ENCODE measurements at places on chromosomes 13 and 19.

DNA sequence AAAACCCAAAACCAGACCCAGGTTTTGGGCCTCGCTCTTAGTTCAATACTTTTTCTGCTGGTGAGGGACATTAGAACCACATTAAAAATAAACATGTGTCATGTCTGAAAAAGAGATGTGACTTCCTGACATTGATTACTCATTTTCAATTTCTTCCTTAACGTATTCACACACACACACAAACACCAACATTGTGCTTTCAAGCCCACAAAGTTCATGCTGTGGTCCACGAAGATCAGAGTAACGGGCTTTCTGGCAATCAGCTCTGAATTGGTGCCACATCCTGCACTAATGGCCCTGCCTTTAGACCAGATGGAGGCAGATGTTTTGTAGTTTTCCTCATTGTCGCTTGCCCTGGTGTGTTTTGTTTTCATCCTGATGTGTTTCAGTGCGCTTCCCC is 47.9 kb upstream of the POMP start:
- DNase-seq: no peak

- DNase-seq: no peak
Observed at GRCh38 chr13:42078128-42078808, 29.8 kb downstream of the DGKH start.

GRCh38 chr13:97226788-97227627 is 4.9 kb downstream of the MBNL2 start:
- no peak for DNase-seq

GRCh38 chr13:42497798-42498197 is 76.2 kb upstream of the TNFSF11 start:
- no peak for DNase-seq

DNA sequence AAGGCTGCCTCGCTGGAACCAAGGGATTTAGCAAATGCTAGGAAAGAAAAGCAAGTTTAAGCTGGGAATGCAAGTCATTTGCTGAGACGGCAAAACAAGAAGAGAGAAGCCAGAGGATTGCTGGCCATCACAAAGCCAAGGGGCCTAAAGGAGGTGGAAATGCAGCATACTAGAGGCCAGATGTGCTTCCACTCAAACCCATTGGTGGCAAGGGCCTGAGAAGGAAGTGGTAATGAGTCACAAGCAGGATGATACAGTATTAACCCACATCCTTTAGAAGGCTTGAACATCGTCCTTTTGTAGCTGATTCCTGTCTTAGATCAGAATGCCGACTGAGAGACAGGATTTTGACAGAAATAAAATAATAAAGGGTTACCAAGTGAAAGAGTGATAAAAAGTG is 68.2 kb downstream of the ITGBL1 start:
- no peak for DNase-seq

All from NCI-H1694 (cell line).